Activated naive CD4-positive, alpha-beta T cell treated with anti-CD3 and anti-CD28 coated beads for 36 hours (primary cell): ENCODE measurements at places on chromosomes 2 and 18. TPM values are rescaled to one million over a fixed set of nuclear protein-coding genes. Genes with fewer than 3 reads are reported as not detected.

GRCh38 chr2:165401285-165401852 lies 68.1 kb upstream of the CSRNP3 start:
- DNase-seq: peak; percentile 23

DNA sequence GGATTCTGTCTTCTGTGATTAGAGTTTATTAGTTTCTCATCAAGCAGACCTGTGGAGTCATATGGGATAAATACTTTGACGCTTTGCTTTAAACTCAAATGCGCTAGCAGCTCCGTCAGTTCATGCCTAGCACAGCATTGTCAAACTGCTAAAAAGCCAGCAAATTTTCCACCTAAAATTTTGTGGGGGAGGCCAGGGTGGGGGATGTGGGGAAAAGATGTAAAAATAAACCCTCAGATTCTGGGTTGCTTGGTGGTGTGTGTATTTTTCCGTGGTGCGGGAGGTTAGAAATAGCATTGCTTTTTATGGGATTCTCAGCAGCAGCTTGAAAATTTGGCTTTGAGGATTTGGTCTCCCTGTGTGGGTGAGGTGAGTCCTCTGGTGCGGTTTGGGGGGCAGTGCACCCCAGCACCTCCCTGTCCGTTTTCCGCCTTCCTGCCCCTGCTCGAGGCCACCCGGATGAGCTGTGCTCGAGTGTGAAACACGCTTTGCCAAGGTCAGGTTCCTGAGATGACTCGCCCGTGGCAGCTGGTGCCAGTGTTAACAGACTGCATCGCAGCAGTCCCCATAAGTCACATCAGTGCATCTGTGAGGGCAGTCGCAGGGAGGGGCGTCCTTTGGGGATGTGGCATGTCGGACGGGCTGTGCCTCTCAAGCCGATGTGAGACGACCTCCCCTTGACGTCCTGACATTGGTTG lies 65.9 kb downstream of the LDLRAD4 start:
- DNase-seq: no peak

GRCh38 chr18:35926884-35927283 lies 45.6 kb upstream of the RMP24 start:
- no peak for DNase-seq

CNNM3 gene
- 19.9 TPM for total RNA-seq

DNA sequence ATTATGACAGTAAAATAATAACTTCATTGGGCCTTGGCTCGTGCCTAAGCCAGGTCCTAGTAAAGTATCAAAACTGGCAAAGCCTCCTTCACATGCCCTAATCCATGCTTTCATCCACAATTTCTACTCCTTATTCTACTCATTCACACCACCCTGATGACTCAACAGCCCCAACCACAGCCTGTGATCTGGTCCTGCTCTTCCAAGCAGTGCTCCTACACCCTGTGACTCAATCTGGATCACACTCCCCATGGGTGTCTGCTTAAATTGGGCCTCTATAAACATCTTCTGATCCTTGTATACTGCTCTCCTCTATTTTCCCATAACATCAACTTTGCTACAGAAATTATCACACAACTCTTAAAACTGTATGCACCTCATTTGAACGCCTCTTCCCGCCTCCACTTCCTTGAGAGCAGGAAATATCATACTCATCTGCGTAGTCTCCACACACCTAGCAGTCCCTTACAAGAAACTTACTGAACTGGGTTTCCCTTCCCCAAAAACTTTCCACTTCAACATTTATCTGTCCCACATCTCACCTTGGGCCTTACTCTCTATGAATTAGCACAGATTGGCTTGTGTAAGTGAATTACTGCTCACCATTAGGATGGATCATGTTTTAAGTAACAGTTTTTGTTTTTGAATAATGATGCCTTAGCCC lies 15.9 kb downstream of the GTF3C3 start:
- peak; percentile 74 for DNase-seq

FKBP7 gene
- total RNA-seq: 2.2 TPM

DNA sequence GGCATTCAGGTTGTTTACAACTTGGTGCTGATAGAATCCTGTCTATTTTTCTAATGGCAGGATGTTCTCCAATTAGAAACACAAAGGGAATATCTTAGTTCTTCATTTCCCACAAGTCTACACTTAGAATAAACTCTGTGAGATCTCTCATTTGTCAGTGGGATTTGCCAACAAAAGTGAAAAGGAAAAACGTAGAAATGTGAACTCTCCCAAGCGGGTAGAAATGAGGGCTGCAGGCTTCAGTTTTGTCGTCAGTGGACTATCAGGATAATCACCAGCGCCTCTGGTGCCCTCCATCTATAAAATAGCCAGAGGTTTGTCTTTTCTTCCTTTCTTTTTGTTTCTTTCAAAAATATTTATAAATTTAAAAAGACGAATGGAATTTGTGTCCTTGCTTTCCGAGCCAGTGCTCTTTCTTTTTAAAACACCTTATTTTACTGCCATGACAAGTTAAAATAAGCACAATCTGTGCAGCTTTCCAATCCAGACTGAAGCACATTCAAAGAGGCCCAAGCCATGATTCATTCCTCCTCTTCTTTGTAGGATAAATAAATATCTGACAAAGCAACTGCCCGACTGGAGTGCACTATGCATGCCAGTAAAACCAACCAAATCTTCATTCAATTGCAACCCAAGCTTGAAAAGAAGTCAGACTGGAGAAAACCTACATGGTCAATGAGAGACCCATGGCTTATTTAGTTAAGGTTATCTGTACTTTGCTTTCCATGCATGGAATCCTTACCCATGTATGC lies 185.8 kb downstream of the ANKRD44 start:
- no peak for DNase-seq

DNA sequence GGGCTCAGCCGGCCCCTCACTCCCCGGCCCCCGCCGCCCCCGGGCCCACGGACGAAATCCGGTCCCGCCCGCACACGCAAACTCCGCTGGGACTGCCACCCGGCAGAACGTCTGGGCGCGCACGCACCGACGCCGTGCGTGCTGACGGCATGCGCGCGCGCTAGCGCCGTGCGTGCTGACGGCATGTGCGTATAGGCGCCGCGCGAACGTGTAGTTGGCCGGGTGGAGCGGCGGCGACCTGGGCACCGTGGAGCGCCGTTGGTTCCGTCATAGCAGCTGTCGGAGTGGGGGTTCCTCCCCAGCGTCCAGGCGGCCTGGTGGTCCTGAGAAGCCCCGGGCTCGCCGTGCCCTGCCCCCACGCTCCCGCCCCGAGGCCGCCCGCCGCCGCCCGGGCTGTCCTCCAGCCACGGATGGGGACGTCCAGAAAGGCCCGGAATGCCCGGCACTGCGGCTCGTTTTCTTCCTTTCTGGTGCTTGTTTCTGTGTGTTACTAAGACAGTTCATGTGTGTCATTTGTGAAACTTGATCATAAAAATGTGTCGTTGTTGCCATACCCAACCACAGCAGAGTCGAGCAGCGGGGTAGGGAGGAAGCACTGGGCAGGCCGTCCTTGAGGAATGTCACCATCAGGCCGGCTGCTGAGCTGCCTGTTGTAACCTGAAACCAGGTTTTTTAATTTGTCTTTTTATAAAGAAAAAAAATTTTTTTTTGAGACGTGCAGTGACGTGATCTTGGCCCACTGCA lies at the start of gene TXNL4A:
Gene TXNL4A (minus strand): TSS at position 113 of the 744 bp plus-strand sequence. CDS start 171 bp downstream, outside the sequence.
- DNase-seq: peak; percentile 84

TCF23 gene
- total RNA-seq: not detected

DNA sequence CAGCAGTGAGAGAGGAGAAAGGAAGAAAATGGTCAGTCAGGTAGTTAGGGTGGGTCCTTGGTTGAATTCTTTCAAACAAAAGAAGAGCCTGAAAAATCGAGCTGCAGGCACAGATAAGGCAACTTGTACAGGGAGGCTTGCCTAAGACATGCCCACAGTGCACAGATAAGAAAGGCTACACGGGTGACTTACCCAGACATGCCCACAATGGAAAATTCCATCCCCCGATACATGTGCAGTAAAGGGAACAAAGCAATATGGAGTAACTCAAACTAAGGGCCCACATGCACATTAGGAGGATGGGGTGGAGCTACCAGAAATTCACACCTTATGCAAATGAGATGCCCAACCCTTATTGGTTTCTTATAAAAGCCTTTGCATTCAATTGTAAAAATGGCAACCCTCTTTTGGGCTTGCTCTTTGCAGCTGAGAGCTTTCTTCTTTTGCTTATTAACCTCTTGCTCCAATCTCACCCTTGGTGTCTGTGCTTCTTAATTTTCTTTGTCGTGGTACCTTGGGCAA lies 110.3 kb upstream of the RMP24 start:
- no peak for DNase-seq

DNA sequence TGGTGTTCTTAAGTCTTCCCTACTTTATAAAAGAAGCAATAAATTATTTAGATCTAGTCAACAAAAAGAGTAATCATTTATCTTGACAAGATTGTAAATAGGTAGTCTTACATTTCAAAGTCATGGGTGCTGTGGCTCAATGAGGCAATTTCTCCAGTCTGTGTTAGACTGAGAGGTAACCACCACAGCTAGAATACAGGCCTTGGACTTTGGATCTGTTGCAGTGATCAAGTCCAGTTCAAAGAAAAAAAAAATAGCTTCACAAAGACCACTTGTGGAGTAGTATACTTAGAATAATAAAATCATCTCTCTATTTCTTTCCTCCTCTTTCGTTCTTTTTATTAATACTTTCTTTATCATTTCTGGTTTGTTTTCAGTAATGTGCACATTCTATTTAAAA lies 93.1 kb upstream of the FSIP2 start:
- DNase-seq: no peak

SPP2 gene
- not detected for total RNA-seq

- DNase-seq: no peak
Measured at GRCh38 chr2:171316220-171316619, 117.6 kb downstream of the METTL8 start.

GRCh38 chr2:72793798-72794440 lies 31.9 kb downstream of the EXOC6B start:
- no peak for DNase-seq
